T-cell (primary cell): ENCODE measurements at places on chromosomes 12 and 14.
A peak's percentile ranks its signal among the peaks of the same experiment; 100 is the strongest.

DNA sequence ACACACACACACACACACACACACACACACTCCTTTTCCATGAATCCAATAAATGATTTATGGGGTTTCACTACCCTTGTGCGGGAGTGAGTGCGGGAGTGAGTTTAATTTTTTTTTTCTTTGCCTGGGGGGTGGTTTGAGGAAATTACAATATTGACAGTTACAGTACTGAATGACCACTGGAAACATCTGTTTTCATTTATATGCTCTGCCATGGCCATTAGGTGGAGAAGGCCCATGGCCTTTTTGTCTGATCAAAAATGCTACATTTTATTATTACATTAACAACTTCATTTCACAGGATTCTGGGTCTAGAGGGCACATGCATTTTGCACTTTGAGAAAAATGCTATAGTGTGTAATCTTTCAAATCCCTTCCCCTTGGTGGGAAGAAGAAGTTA is 5.9 kb downstream of the TBX3 start:
- no peak for DNase-seq

DNA sequence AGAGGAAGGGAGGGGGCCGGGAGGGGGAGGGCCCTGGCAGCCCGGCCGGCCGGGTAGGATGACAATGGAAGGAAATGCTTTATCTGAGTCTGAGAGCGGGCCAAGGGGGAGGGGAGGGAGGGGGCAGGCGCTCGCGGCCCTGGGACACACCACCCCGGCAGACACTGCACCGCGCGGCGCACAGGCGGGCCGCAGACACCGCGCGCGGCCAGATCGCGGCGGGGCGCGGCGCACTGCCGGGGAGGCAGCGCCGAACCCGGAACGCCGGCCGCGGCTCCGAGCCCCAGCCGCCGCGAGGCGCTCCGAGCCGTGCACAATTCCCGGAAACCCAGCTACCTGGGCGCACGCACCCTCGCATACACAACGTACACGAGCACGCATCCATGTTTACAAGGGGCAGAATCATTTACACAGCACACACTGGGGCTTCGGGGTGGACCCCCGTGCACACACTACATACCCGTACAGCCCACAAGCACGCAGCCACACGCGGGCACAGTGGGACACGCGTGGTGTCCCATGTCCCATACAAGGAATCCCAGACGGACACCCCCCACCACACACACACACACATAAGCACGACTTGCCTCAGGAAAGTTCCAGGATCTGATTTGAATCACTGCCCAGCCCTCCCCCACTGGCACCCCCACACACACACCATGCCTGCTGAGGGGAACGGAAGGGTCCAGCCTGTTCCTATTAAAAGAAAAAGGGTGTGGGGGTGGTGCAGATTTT is at the start of gene HDAC7:
Gene HDAC7 (minus strand): TSS at position 8 of the 735 bp plus-strand sequence. CDS start 118 bp downstream, outside the sequence.
- peak; percentile 68 for DNase-seq

DNA sequence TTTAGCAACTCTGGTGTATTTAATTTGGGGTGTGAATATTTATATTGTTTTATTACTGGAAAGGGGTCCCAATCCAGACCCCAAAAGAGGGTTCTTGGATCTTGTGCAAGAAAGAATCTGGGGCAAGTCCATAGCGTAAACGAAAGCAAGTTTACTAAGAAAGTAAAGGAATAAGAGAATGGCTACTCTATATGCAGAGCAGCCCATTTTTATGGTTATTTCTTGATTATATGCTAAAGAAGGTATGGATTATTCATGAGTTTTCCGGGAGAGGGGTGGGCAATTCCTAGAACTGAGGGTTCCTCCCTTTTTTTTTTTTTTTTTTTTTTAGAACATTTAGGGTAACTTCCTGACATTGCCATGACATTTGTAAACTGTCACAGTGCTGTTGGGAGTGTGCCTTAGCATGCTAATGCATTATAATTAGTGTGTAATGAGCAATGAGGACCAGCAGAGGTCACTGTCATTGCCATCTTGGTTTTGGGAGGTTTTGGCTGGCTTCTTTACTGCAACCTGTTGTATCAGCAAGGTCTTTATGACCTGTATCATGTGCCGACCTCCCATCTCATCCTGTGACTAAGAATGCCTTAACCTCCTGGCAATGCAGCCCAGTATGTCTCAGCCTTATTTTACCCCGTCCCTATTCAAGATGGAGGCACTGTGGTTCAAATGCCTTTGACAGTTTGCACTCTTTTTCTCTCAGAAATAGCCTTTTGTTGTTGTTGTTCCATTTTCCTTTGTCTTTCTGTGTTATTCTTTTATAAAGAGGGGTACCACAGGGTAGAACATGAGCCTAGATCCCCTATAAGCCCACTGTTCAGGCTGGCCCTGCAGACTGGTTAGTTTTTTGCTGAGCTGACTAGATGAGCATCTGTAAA is 75.5 kb upstream of the DCD start:
- DNase-seq: no peak

DNA sequence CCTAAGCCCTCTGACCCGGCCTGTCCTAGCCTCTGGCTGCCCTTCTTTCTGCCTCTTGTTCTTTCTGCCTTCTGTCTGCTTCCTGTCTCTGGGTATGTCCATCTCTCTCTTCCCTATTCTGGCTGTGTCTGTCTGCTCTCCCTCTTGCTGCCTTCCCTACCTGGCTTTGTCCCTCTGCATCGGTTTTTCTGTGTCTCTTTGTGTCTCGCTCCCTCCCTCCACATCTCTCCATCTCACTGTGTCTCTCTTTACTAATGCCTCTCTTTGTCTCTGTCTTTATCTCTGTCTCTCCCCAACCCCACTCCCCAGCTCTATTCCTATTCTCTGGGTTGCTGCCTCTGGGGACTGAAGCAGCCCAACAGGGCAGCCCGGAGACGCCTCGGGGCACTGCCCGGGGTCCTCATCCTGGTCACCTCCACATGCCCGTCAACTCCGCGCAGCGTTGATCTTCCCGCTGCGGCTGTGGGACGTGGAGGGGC is 10.1 kb downstream of the SHMT2 start:
- DNase-seq: no peak

DNA sequence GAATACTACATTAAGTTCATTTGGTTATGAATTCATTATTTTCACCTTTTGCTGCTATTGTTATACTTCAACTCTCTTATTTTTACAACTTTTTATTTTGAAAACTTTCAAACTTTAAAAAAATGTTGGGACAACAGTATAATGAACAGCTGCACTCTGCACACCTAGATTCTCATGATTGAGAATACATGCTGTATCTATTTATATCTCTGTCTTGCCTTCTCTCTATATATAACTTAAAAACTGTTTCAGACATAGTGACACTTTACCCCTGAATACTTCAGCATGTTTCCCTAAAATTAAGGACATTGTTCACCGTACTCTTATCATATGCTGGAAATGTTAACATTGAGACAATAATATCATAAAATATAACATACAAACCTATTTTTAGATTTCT is 237.1 kb downstream of the GPHN start:
- no peak for DNase-seq

DNA sequence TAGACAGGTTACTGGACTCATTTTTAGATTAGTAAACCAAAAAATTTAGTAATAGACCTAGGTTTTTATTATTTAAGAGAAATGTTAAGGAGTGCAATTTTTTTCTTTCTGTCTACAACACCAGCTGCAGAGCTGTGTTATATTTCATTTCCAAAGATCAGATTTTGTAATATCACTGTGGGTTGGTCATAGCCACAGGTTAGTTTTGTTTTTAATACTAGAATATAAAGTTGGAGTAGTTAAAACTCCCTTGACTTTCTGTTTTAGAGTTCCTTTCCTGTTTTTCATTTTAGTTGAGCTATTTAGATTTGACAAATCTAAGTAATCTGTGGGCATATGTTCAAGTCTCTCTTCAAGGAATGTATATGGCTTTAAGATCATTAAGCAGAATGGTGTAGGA is 30.7 kb upstream of the GARIN2 start:
- no peak for DNase-seq

- no peak for DNase-seq
These were observed 2.1 kb downstream of the VRTN start for GRCh38 chr14:74350211-74350927.

DNA sequence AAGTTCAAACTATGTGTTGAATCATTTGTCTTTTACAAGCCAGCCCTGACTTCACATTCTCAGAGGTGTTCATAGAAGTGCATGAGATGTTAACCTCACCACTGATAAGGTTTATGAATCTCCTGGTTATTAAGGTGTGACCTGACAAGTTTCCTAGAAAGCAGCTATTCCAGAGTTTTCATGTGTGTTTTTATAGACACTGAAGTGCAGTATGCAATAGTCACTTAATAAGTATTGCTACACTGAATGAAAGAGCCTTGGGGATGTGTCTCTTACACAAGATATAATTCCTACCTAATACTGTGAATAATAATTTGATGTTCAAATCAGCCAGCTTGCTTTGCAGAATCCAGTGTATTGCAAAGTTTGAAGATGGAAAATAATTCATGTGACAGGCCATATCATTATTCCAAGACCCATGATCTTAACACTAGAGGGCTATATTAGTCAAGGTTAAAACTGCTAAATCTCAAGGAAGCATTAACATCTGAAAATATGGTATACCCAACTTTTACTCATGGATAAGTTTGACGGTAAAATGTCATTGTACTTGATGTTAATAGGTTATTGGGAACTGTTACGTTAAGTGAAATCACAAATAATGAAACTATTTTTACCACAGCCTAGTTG is 13.0 kb downstream of the SLC25A3 start:
- no peak for DNase-seq

DNA sequence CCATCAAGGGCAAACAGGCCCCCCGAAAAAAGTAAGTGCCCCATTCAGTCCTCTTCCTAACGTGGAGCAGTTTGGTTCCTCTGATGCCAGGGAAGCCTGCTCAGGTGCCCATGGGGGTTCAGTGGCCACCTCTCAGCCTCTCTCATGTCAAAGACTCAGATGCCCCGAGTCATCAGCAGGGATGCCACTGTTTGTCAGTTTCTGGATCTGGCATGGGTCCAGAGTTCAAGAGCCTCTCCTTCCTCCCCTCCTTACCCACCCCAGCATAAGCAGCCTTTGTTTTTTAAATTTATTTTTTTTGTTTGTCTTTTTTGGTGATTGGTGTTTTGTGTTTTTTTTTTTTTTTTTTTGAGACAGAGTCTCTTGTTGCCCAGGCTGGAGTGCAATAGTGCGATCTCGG is 11.3 kb downstream of the KMT5A start:
- DNase-seq: no peak

DNA sequence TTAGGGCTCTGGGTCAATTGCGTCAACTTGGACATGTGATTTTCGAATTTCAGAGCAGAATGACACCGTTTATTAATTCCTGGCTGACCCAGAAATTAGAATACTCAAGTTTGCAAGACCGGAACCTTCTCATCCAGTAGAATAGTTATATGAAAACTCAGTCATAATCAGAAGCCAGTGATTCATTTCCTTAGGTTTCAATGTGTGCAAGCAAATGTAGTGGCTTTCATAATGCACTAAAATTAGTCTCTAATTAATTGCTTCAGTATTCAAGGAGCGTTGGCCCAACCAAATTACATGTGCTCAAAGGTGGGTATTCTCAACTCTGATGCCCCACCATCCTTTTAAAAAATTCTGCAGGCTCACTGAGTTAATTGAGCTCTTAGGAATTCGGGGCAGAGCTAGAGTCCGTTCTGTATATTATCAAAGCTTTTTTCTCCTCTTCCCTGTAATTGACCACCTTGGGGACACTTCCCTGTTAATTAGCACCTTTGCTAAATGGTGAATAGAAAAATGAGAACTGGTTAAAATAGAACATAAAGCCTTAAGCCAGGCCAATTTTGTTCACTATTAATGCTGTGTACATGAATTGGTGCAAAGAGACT is 55.4 kb downstream of the DAO start:
- no peak for DNase-seq

DNA sequence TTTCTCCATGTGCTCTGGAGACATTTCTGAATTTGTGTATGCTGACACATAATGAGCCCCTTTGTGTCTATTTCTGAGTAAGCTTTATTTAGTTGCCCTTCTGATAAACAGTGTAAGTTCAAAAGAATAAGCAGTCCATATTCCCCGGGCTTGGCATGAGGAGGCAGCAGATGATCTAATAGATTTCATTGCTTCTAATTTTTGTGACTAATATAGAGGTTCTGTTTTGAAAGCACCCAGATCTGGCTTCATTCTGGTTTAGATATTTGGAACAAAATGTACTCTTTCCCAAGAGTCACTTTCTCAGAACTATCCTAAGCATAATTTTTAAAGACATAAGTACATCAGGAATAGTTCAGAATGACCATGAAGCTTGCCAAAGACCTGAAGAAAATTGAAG is 290.9 kb downstream of the BTG1 start:
- no peak for DNase-seq

GRCh38 chr12:69007855-69008351 is 74.9 kb upstream of the CPM start:
- no peak for DNase-seq

DNA sequence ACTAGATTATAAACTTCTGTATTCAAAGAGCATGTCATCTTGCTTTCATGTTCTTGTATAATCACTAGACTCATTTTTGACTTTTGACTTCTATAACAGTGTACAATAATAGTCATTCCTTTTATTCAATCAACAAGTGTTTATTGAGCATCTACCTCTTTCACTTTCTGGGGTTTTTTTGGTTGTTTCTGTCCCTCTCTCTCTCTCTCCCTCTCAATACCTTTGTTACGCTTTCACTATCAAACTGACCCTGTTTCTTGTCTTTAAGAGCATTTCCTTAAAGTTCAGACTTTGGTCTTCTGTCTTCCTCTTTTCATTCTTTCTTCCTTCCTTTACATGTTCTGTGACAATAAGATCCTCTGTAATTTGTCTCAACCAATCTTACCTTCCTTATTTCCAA is 49.5 kb downstream of the GPR137C start:
- DNase-seq: no peak

DNA sequence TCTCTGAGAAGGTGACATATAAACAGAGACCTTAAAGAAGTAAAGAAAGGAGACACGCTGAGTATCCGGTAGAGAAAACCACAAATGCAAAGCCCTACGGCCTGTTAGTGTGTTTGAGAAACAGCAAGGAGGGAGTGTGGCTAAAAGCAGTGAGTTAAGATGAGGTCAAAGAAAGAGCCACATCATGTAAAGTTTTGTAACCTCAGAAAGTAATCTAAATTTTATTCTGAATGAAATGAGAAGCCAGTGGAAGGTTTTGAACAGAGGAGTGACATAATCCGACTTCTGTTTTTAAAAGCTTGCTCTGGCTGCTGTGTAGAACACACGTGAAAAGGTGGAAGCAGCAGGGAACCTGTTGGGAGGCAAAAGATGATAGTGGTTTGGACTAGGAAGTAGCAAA is 32.6 kb downstream of the PPP2R5E start:
- peak; percentile 23 for DNase-seq
